ENCODE measurements at places on chromosomes 6 and 20. TPM values are rescaled to one million over a fixed set of nuclear protein-coding genes. Genes with fewer than 3 reads are reported as not detected.

RIPOR3 gene
- total RNA-seq: 4.1 TPM

DNA sequence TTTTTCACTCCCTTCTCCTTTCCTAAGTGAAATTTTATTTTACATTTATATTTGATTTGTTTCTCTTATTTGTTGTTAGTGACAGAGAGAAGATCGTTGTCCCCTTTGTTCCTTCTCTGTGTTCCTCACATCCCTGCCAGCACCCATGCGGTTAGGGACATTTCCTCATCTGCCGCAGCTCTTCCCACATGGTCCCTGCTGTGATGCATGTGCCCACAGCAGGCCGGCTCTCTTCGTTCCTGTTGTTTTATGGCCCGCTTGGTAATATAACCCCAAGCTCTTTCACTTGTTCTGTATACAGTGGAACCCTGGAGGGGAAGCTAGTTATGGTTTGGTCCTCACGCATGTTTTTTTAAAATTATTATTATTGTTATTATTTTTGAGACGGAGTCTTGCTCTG lies 23.6 kb downstream of the DTD1 start:
- no peak for DNase-seq

- DNase-seq: no peak
These were observed 124.7 kb upstream of the GPR6 start for GRCh38 chr6:109853426-109853825.

GRCh38 chr6:12356983-12357972 lies 67.1 kb downstream of the EDN1 start:
- no peak for DNase-seq

- DNase-seq: no peak
These were observed 28.4 kb downstream of the PRDM1 start for GRCh38 chr6:106114492-106114891.
